Spinal cord (tissue), 10 donors: ENCODE measurements at places on chromosomes 12 and 14. TPM values are rescaled to one million over a fixed set of nuclear protein-coding genes. Genes with fewer than 3 reads are reported as not detected.

GRCh38 chr12:49868952-49869815 is 26.3 kb upstream of the BCDIN3D start:
- DNase-seq, result peak; percentile 48

- no peak for DNase-seq
Measured at GRCh38 chr14:38887696-38888095, 215.3 kb downstream of the SEC23A start.

DNA sequence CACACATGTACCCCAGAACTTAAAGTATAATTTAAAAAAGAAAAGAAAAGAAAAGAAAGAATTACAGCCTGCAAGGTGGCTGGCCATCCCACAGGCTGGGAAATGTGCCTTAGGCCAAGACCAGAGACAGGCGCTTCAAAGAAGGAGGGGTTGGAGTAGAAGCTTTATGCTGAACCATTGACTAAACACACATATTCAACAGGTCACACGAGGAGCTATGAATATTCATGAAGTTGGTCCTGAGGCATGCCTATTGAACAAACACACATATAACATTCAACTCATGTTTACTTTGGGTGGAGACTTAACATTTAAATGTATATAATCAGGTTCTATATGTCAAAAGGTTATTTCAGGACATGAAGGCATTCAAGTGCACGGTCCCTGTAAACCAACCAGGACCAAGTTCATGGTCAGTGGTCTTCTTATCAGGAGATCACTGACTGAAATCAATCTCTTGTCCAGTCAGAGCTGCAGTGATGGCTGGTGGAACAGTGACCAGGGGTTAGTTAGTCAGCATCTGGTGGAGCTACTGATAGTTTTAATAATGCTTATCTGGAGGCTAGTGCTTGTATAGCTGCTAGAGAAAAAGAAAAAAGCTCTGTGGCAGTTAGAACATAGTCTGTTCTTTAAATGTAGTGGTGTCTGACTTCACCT is 35.6 kb upstream of the ITPR2 start:
- DNase-seq, result no peak

GRCh38 chr12:66365718-66366490 is 63.6 kb downstream of the HELB start:
- no peak for DNase-seq

GRCh38 chr12:109053382-109054123 is 1.2 kb downstream of the USP30 start:
- no peak for DNase-seq

GRCh38 chr14:80587096-80587724 is 354.3 kb downstream of the CEP128 start:
- peak; percentile 22 for DNase-seq

DNA sequence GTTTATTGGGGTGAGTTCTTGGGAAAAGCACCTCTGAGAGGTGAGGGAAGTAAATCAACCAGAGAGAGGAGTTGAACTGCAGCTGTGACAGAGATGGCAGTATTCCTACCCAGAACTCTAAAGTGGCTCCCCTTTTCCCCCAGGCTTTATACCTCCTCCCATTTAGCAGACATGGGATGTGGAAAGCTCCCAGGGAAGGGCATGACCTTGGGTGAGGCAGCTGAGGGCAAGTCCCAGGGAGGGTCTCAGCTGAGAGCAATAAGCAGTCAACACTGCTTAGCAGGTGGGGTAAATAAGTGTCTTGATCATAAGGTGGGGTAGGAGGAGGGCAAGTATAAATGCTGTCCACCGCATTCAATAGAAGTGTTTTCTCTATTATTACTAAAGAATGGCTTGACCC is 143.0 kb downstream of the AKAP6 start:
- no peak for DNase-seq

- DNase-seq, result peak; percentile 80
Measured at GRCh38 chr12:64682572-64683277, 72.4 kb downstream of the RASSF3 start.

GRCh38 chr12:66020481-66020880 is 110.1 kb downstream of the LLPH start:
- no peak for DNase-seq

GRCh38 chr12:13177373-13177772 is 19.2 kb upstream of the EMP1 start:
- no peak for DNase-seq

DNA sequence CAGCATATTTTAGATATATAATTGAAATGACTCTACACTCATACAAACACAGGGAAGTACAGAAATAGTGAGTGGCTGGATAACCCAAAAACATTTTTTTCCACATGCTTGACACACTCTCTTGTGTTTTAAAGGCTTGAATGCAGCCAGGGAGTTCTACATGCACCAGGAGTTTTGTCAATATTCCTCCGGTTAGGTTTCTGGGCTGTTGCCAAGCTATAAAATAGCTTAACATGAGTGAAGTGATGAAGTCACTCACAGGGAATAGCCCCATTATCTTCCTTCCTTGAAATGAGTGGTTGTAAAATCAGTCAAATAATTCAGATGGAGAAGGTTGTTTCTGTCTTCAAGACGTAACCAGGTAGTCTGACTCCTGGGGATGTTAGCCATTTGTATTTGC is 582.7 kb downstream of the SLC6A15 start:
- DNase-seq, result peak; percentile 85

- DNase-seq, result no peak
Measured at GRCh38 chr12:120625557-120626419, 14.6 kb upstream of the CABP1 start.

DNA sequence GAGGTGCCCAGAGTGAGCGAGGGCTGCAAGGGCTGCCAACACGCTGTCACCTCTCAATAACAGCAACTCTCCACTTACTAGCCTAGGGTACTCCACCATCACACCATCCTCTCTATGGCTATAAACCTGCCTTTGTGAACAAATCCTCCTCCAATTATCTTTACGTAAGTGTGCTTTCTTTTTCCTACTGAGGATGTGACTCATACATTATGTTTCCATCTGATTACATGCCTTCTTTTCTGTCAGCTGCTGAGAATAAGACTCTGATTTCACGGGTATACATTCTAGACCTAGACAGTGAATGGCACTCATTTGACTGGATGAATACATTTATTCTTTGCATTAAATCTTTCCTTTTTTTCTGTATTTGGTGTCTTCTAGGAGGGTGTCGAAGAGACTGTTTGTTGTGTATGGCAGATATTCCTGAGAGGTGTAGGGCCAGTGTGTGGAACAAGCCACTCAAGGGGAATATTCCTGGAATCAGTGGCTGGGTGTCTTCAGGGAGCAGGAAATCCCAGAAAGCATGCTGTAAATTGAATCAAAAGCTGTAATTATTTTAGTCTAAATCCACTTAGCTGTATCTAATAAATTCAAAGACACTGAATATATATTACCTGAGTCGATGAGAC is 327.3 kb upstream of the TMTC1 start:
- DNase-seq, result no peak

- no peak for DNase-seq
Measured at GRCh38 chr12:87518481-87518880, 510.7 kb downstream of the C12orf50 start.

GRCh38 chr12:46267575-46267824 is 1.3 kb downstream of the SLC38A1 start:
- no peak for DNase-seq

DNA sequence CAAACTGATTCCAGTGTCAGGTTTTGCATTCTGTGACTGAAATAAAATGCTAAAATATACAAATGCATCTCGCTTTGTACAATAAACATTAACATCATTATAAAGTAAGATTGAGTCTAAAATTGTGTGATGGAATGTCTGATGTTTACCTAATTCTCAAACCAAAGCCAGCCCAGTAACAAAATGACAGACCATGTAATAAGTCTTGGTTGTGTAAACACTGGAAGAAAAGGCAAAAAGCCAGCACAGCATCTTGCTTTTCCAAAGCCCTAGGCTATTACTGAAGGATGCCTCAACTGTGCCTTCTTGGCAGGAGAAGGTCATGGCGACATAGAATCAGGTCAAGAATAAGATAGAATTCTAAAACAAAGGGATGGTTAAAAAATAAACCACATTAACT is 169.6 kb downstream of the EGLN3 start:
- DNase-seq, result no peak

GRCh38 chr12:47202176-47202575 is 122.4 kb upstream of the AMIGO2 start:
- peak; percentile 55 for DNase-seq

- no peak for DNase-seq
Measured at GRCh38 chr14:32192712-32193373, 9.0 kb upstream of the RNU6-7 start.

DNA sequence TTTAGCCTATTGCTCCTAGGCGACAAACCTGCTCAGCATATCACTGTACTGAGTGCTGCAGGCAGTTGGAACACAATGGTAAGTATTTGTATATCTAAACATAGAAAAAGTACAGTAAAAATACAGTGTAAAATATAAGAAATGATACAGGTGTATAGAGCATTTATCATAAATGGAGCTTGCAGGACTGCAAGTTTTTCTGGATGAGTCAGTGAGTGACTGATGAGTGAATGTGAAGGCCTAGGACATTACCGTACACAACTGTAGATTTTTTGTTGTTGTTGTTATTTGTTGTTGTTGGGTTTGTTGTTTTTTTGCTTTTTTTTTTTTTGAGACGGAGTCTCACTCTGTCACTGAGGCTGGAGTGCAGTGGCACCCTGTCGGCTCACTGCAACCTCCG is 33.4 kb downstream of the PNMA1 start:
- no peak for DNase-seq

GRCh38 chr12:44384136-44384535 is 492.0 kb downstream of the NELL2 start:
- DNase-seq, result no peak

DNA sequence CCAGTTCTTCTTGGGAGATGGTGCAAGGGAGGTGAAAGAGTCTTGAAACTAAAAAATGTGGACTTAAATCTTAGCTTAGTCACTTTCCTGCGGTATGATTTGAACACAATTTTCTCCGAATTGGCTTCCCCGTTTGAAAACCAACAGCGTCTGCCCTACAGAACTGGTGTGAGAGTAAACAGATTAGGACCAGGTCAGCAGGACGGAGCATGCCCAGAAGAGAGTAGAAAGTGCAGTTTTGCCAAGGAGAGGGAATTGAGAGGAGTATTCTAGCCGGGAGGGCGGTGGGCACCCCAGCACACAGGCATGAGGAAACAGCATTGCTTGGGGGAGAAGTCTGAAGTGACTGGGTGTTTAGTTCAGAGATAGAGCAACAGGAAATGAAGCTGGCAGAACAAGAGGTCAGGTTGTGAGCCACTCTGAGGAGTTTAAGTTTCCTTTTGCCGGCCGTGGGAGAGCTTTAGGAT is 927.1 kb downstream of the VRK1 start:
- DNase-seq, result no peak

The HRK gene
- total RNA-seq, result 2.8 TPM

The HOXC10 gene
- total RNA-seq, result not detected

The KRT6C gene
- not detected for total RNA-seq

The CCDC197 gene
- not detected for total RNA-seq

The LRRC9 gene
- 8.2 TPM for total RNA-seq

The TEX52 gene
- not detected for total RNA-seq

The C14orf132 gene
- total RNA-seq, result 33.3 TPM

The CEBPE gene
- 1.5 TPM for total RNA-seq

The FOXG1 gene
- 1.5 TPM for total RNA-seq

The USP44 gene
- total RNA-seq, result 4.4 TPM

The KRT6B gene
- not detected for total RNA-seq

The MOK gene
- 19.5 TPM for total RNA-seq

The RGS6 gene
- 9.1 TPM for total RNA-seq

The TMTC2 gene
- total RNA-seq, result 23.6 TPM
